CD4-positive, alpha-beta T cell treated with Interferon gamma for 1 hour (primary cell): ENCODE measurements at places on chromosomes 16 and 17.

GRCh38 chr17:82531431-82531881, 11.9 kb downstream of the FOXK2 start:
- no peak for DNase-seq

GRCh38 chr16:49754495-49755312, 101.2 kb downstream of the ZNF423 start:
- DNase-seq = no peak

DNA sequence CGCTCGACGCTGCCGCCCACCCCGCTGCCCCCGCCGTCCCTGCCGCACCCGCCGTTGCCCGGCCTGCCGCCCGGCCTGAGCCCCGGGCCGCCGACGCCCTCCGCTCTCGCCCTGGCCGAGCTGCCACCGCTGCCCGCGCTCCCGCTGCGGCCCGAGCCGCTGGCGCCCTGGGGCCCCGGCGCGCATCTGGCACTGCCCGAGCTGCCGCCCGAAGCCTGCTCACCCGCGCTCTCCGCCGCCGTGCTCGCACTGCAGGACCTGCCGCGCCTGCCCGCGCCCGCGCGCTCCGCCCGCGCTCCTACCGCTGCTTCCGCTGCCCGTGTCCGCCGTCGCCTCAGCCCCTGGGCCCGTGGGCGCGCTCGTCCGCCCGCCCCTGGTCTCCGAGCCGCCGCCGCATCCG, 8.4 kb upstream of the CLDN9 start:
- no peak for DNase-seq

- no peak for DNase-seq
Measured at GRCh38 chr17:78903101-78903779, at the start of gene CEP295NL. Gene CEP295NL (minus strand): TSS chr17:78903201. CDS start chr17:78901828, 1,373 bp downstream.

- no peak for DNase-seq
Measured at GRCh38 chr17:65261152-65261551, 124.0 kb downstream of the RGS9 start.

GRCh38 chr17:19883537-19884215, 15.9 kb upstream of the ULK2 start:
- no peak for DNase-seq

DNA sequence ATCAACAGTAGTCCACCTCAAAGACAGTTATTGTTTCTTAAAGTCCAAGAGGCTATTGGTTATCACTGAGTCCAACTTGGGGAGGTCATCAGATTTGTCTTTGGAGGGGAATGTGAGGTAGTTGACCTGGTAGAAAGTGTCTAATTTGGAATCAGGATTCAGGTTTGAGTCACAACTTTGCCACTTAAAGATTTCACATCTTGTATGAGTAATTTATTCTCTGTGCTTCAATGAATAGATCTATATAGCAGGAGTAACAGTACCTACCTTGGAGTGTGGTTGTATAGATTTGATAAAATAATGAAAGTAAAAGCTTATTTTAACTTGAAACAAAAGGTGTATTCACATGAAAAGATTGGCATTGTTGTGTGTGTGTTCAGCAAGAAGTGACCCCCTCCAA, 119.3 kb upstream of the TBX2 start:
- no peak for DNase-seq

DNA sequence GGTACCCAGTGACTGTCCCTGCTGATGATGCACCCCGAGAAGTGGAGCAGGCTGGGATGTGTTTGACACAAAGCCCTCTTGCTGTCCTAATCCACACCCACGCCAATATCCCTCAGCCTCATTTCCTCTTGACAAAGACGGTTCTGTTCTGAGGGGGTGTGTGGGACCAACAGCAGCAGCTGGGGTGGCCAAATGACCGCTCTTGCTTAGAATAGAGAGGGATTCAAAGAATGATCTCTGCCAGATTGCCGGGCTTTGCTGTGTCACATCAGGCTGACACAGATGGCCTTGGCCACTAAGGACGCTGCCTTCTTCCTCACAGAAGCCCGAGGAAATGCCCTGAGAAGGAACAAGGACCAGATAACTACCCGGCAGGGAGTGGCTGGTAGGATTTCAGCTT, 250.7 kb downstream of the NTN1 start:
- DNase-seq = no peak

DNA sequence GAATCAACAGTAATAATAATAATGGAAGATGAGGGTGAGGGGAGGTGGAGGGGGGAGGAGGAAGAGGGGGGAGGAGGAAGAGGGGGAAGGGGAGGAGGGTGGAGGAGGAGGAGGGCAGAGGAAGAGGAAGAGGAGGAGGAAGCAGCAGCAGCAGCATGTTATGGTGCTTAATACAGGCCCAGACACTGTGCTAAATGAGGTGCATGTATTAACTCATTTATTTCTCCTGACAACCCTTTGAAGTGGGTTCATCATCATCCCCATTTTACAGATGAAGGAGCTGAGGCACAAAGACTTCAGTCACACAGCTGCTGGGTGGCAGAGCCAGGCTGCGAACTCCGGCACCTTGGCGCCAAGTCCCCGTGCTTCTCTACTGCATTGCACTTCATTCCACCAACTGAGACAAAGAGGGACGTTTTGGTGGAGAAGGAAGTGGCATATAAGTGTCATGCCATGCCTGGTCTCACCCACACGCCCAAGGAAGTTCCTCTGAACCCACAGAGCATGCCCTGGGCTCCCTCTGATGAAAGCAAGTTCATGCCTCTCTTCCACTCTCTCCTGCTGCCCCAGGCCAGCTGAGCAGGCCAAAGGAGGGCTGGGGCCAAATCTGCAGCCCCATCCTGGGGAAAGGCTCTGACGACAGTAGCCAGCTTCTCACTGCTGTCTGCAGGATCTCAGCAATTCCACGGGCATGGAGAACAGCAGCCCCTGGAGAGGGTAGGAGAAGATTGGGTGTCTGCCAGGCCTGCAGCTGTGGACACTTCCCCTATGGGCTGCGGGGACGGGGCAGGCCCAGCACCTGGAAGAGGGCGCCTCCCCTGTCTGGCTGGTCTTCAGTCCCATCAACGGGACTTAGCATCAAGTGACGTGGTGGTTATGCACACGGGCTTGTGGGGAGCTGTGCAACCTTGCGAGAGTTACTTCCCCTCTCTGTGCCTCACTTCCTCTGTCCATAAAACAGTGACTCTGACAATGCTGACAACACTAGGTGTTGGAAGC, 21.8 kb downstream of the XYLT1 start:
- DNase-seq = peak; percentile 50

GRCh38 chr16:495127-495748, 32.3 kb upstream of the CAPN15 start:
- DNase-seq = no peak

DNA sequence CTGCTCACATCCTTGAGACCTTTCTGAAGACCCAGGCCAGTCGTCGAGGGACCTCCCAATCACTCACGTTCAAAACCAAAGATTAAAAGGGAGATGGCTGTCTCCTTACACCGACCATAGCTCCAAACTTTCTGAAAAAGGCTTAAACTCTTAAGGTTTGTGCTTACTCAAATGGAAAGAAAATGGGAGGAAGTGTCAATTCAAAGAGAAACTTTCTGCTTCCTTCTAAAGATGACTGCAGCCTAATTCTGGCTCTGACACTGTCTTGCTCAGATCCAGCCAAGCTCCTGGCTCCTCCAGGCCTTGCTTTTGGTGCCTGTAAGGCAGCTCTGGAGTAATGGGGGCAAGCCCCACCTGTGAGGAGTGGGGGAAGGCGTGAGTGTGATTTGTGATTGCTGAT, 54.9 kb upstream of the WSB1 start:
- DNase-seq = no peak

DNA sequence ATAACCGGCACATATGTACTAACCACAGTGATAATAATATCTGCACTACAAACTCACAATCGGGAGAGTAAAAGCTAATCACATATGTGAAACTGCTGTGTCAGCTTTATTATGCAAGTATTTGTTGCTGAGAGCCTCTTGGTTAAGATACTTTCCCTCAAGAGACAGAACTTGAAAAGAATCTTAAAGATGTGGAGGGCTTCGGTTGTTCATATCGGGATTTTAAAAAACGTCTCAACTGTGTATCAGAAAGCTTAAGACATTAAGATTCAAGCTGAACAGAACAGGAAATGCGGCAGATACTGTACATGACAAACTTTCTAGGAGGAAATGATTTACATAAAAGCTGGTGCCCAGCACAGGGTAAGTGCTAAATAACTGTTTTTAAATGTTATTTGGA, 27.5 kb upstream of the HLF start:
- DNase-seq = no peak

GRCh38 chr17:4407851-4408250, 25.9 kb upstream of the SPNS3 start:
- no peak for DNase-seq

- DNase-seq = no peak
Measured at GRCh38 chr16:81397058-81397878, 47.3 kb upstream of the CMIP start.

GRCh38 chr17:14341866-14342265, 41.0 kb downstream of the HS3ST3B1 start:
- no peak for DNase-seq

DNA sequence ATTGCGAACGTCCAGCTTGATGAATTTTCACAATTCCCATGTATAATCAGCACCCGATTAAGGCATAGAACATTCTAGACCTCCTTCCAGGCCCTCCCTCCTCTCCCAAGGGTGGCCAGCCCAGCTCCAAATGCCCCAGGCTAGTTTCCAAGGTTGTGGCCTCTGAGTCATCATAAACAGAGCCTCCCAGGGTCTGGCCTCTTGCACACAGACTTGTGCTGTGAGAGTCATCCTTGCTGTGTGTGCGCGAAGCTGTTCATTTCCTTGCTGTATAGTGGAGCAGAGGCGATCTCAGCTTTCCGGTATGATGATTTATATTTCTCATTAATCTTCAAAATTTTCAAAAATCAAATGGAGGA, 20.5 kb upstream of the JPH3 start:
- DNase-seq = no peak

DNA sequence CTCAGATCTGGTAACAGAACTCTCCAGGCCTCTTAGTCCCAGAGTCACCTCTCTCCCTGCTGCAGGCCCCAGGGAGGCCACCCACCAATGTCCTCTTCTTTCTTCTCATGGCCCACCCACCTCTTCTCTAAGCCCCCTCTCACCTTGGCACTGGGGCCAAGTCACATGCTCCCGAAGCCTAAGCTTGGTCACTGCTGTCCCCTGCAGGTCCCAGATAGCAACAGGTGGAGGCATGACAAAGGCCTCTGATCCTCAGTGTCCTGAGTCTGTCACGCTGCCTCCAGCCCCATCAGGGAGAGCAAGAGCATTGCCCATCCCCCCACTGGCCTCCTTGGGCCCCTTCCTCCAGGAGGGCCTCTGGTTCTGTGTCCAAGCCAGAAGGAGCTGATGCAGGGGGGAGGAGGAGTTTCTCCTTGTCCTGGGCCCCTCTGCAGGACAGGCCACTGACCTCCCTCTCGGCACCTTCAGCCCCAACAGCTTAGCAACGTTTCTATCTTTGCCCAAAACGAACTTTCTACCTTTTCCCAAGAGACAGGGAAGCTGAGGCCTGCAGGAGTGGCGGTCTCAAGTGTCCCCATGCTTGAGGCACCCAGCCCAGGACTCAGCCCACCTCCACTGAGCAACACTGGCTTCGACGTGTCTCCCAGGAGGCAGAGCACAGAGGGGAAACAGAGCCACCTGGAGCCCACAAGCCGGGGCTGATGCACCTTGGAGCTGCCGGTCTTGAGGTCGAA, 8.6 kb downstream of the P2RX1 start:
- no peak for DNase-seq

DNA sequence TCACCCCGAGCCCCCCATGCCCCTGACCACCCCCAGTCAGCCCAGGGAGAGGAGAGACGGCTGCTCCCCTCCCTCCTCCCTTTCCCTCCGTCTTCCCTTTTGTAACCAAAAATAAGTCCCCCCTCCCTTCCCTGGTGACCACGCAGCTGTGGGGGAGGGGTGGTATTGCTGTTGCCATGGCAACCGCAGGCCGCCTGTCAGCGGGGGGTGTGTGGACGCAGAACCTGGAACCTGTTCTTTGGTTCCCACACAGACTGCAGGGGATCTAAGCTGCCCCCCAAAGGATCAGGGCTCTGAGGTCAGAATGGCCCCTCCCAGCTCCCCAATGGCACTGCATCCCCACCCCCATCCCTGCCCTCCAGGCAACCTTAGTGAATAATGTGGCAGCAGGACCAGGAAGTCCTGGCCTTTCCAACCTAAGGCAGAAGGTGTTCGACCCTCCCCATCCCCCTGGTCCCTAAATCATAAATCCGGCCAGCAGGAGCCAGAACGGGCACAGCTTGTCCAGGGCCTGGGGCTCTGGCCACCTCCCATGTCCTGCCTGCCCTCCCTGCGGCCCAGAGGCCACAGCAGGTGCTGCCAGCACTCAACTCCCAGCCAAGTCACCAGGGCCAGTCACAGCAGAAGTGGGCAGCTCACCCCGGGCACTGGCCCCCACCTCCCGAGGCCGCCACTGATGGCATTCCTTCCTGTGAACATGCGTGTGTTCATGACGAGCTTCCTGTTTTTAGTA, 12.0 kb downstream of the CA4 start:
- peak; percentile 29 for DNase-seq

GRCh38 chr17:60510723-60511122, 15.3 kb downstream of the APPBP2 start:
- no peak for DNase-seq

GRCh38 chr17:40157973-40158372, 17.6 kb downstream of the CASC3 start:
- DNase-seq = no peak

DNA sequence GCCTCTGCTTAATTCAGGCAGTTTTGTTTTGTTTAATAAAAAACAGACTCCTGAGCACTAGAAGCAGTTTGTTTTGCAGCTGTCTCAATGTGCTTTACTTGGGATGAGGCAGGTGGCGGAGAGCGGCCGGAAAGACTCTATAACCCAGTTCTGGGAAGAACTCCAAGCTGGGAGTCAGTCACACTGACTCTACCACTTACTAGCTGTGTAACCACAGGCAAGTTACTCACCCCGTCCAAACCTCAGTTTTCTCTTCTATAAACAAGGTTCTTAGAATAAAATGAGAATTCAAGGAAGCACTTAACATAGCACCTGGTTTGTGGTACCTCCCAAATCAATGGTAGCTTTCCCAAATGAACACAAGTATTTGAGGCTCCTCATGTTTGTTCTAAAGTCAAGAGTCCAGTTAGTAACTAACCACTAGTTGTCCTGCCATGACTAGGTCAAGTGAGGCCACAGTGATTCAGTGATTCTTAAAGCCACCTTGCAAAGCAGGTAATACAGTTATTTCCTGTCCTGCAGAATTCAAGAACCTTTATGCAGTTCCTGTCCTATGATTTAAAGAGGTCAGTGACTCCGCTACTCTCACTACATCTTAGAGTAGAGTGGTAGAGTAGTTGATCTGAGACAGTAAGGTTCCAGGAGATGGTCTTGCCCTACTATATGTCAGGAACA, 2.7 kb downstream of the TXNDC17 start:
- no peak for DNase-seq

DNA sequence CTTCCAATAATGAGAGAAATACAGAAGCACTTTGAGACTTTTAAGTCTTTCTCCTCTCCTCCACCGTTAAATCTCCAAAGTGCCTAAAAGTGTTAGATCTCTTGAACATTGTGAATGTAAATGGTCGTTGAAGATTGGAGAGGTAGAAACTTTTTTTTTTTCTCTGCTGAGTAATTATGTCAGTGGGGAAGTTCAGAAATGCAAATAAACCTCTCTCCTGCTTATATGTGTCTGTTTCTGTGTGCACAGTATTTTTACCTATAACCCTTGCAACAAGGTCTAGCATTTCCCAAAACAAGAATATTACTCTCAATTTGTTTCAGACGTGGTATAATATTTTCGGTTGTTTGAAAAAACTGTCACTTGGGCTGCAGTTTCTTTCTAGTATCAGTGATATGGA, 833.6 kb upstream of the CDH8 start:
- no peak for DNase-seq

- no peak for DNase-seq
Measured at GRCh38 chr17:79930877-79931816, 91.9 kb upstream of the CBX4 start.
